WERI-Rb-1 (cell line): ENCODE measurements at places on chromosomes 4 and X.

DNA sequence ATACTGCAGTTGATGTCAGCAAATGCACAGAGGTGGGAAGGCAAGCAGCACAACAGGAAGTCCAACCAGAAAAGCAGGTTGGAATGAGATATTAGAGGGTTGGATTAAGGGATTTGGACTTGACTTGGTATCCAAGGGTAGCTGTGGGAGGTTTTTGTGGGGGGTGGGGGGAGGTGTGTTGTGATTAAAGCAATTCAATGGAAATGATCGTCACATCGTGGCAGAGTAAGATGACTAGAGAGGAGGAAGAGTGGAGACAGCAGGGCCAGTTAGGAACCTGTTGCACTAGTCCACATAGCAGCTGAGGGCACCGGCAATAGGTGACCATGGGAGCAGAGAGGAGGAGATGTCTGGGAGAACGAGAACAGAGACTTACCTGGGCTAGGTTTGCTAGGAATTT lies 2.4 kb downstream of the SLC25A43 start:
- DNase-seq = no peak

GRCh38 chr4:168337550-168337940 lies 19.0 kb upstream of the DDX60 start:
- DNase-seq = no peak

DNA sequence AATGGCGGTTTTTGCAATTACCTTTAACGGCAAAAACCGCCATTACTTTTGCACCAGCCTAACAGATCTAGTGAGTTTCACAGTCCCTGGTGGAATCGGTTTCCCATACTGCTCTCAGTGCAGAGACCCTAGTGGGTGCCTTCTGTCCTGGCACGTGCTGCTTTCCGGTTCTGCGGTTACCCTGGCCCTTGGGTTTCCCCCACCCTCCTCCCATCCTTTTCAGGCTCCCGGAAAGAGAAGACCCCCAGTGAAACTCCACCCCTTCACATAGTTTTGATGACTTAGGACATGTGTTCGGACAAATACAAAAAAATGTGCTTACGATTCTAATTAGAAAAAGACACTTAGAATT lies 36.9 kb downstream of the NLGN3 start:
- no peak for DNase-seq

DNA sequence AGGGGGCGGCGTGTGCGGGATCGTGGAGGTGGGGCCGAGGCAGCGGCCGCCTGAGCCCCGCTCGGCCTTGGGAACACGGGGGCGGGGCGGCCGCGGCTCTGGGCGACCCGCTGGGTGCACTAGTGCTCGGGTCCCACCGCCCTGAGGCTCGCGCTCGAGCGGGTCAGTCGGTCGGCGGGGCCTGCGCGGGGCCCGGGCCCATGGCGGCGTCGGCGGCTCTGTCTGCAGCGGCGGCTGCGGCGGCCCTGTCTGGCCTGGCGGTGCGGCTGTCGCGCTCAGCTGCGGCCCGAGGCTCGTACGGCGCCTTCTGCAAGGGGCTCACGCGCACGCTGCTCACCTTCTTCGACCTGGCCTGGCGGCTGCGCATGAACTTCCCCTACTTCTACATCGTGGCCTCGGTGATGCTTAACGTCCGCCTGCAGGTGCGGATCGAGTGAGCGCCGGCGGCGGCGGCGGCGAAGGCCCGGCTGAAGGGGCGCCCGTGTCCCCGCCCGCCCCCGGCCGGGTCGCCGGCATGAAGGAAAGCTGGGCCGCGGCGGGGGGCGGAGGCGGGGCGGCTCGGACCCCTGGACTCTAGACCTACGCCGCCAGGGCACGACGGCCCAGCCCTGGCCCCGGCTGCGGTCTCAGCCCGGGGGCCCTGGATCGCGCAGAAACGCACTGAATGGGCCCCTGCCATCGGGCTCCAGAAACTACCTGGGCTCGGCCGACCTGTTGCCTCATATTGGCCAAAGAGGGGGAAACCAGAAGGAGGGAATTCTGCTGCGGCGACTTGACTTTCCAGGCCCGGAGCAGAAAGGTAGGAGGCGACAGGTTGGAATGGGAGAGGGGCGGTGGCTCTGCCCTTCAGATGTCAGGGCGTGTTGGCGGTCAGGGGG lies at the start of gene SMIM10L2A:
SMIM10L2A (plus strand) TSS at position 13 of the 878 bp plus-strand sequence; CDS start at position 201, 188 bp downstream.
- no peak for DNase-seq

- DNase-seq = no peak
These were observed 125.9 kb downstream of the AMELX start for GRCh38 chrX:11419102-11419501.

GRCh38 chr4:154142664-154143063 lies 348.9 kb downstream of the DCHS2 start:
- no peak for DNase-seq

DNA sequence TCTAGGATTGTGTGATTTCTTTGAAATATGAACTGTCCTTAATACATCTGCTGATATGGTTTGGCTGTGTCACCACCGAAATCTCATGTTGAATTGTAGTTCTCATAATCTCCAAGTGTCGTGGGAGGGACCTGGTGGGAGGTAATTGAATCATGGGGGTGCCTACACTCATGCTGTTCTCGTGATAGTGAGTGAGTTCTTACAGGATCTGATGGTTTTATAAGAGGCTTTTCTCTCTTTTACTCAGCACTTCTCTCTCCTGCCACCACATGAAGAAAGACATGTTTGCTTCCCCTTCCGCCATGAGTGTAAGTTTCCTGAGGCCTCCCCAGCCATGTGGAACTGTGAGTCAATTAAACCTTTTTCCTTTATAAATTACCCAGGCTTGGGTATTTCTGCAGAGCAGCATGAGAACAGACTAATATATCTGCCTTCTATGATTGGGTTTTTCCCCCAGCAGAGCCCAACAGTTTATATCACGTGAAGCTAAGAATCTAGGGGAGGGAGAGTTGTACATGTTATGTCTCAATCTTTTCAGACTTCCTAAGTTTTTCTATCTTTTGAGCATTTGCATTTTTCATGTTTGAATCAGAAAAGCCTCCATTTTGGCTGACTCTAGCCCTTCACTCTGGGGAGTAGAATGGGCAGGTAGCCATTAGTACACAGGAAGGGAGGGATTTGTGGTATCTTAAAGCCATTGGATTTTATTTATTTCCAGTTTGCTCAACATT lies 58.9 kb downstream of the PLAC1 start:
- no peak for DNase-seq

DNA sequence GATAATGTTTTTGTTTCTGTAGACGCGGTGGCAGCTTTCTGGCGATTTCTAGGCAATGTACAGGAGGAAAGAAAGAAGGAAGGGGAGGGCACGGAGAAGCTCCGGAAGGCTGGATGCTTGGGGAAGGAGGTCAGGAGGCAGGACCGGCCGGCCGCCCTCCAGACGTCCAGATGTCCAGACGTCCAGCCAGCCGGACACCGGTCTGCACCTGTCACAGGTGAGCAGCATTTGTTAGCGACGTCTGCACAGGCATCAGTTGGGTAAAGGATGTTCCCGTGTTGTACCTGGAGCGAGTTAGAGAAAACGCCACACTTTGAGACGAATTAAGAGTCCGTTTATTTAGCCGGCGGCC lies 90.0 kb upstream of the PPP2R3B start:
- DNase-seq = no peak

- no peak for DNase-seq
These were observed 23.8 kb upstream of the TBC1D1 start for GRCh38 chr4:37867102-37867501.

- DNase-seq = no peak
These were observed 23.5 kb upstream of the PRDM8 start for GRCh38 chr4:80173841-80174240.

DNA sequence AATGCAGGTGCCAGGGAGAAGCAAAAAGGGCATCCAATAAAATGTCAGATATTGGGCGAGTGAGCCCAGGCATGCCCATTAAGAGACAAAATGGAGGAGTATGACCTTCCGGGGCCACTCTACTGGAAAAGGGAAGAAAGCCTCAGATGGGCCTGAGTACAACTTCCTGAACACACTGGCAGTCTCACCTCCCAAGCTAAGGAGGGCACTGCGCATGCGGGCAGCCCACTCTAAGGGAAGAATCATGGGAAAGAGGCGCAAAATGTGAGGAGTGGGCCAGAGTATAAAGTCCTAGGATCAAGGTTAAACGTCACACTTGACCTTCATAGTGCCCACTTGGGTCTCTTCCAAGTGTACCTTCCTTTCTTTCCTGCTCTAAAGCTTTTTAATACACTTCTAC lies 63.5 kb downstream of the TIGD2 start:
- DNase-seq = no peak

DNA sequence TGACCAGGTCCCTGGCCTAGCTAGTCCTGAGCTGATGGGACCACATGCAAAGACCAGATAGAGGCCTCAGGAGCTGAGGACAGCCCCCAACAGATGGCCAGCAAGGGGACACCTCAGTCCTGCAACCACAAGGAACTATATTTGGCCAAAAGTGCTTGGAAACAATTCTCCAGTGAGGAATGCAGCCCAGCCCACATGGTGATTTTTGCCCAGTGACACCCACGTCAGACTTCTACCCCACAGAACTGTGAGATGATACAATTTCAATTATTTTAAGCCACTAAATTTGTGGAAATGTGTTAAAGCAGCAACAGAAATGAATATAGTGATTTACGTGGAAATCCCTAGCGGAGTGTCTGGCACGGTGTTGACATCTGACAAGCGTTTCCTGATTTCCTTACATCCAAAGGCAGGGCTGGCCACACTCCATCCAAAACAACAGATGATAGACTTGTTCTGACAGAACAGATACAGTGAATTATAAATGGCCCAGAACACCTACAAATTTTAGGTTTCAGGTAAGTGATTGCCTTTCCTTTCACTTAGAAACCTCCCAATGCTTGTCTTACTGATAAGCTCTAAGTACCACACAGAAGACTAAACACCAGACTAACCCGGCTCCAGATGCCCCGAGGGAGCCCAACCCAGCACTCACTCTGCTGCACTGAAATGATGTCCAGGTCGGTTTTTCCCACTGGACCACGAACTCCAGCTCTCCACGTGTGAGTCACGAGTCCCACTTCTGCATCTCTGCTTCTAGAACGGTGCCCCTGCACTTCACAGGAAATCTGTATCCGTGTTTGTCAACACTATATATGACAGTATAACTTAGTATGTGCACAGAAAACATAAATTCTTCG lies 5.8 kb downstream of the AFAP1 start:
- no peak for DNase-seq

DNA sequence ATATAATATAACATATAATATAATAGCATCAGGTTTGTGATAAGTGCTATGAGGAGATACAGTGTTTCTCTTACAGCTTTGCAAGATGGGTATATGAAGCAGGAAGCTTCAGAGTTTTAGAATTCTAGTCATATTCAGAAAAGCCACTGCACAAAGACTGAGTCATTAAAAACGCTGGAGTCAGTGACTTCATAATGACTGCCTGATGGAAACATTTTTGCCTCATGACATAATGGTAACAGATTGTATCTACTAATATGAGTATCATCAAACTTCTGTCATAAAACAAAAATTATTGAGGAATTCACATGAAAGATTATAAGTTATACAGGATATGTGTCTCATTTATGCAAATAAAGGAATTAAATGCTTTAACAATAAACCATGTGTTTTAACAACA lies 46.8 kb downstream of the EPHA5 start:
- DNase-seq = no peak

DNA sequence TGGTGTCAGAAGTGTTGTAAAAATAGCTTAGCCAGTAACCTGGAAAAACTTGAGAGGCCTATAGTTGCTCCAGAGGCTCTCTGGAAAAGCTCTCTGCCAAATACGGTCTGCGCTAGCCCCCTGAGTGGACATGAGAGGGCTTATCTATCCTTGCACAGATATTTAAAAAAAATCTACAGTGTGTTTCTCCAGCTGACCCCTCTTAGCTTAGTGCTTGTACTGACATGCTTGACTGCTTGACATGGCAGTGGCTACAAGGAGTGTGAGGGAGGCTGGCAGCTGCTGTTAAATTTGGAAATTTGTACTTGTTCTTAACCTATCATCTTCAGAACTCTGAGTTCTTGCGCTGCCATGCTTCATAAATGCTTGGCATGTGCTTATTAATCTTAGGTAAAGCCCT lies 229.2 kb downstream of the RBMX2 start:
- DNase-seq = no peak

DNA sequence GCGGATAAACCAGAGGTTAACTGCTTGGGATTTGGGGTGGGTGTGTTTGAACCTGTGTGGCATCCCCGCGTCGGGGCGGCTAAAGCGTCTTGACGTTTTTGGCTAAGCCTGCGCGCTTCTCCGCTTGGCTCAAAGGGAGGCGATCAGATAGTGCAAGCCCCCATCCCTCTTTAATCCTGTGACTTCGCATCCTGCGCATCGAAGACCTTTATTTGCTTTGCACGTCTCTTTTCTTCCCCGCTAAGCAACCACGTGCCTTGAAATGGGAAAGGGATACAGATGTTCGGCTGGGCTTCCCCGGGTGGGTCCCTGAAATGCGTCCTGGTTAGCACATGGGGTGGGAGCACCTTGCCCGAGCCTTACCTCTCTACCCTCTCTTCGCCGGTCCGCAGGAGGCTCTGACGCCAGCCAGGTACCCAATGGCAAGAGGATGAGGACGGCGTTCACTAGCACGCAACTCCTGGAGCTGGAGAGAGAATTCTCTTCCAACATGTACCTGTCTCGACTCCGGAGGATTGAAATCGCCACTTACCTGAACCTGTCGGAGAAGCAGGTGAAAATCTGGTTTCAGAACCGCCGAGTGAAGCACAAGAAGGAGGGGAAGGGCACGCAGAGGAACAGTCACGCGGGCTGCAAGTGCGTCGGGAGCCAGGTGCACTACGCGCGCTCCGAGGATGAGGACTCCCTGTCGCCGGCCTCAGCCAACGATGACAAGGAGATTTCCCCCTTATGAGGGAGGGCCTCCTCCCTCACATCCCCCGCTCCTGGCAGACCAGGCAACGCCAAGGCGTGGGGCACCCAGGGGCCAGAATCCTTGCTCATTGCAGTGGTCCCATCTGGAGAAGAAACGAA lies 1.5 kb downstream of the GSX2 start:
- DNase-seq = no peak

DNA sequence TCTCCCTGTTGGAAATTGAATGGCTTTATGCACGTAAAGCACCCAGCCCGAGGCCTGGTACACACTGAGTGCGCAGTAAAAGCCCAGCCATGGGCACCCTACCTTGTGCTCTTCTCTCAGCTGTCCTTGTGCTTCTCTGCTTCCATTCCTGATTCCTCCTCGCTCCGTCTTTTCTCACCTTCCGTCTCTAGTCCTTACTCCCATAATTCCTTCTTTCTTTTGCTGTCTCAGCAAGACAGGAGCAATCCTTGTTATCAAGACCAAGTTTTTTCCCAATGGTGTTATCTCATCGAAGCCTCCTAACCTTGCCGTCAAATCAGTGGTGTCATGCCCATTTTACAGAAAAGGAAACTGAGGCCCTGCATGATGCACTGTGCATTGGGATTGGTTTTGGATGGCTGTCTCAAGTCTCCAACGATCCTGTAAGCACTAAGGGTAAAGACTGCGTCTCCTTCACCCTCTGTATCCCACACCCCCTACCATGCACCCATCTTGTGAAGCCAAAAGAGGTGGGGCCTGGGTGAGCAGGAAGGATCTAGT lies 30.1 kb downstream of the CYTL1 start:
- no peak for DNase-seq

GRCh38 chr4:46886711-46887110 lies 22.3 kb downstream of the COX7B2 start:
- no peak for DNase-seq

- no peak for DNase-seq
These were observed 135.4 kb downstream of the HMX1 start for GRCh38 chr4:8736090-8736825.

GRCh38 chr4:43113196-43113595 lies 220.7 kb downstream of the GRXCR1 start:
- DNase-seq = no peak
